Kidney tubule cell (primary cell): ENCODE measurements at places on chromosomes 13 and 19.

DNA sequence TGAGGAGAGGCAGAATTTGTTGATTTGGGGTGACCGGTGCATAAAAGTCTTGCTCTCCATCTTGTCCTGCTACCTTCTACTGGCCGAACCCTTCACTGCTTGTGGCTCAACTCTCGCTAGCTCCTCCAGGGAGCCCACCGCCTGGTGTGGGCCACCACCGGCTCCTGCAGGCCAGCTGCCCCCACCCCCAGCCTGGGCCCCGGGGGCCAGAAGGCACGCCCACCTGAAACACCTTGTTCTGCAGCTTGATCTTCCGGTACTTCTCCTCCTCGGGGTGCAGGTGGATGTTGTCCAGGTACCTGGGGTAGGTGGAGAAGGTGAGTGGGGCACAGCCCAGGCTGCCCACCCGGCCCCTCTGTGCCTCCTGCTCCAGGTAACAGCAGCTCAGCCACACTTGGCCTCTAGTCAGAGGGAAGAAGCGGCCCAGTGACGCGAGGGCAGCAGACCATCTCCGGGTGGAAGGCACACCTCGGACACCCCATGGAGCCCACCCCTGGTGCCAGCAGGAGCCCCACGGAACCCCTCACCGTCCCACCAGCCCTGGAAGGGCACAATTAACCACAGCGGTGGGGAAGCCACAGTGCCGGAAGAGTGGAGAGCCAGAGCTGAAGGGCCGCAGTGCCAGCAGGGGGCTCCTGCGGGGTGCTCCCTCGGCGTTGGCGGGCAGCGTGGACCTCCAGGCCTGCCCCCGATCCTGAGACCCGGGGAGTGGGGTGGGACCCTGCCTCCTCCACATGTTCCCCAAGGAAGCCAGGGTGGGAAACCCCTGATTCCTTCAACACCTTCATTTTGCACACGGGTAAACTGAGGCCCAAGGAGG lies 10.1 kb downstream of the UBXN6 start:
- no peak for DNase-seq

- DNase-seq, result peak; percentile 11
These were observed 9.8 kb upstream of the LGALS16 start for GRCh38 chr19:39645800-39646411.

DNA sequence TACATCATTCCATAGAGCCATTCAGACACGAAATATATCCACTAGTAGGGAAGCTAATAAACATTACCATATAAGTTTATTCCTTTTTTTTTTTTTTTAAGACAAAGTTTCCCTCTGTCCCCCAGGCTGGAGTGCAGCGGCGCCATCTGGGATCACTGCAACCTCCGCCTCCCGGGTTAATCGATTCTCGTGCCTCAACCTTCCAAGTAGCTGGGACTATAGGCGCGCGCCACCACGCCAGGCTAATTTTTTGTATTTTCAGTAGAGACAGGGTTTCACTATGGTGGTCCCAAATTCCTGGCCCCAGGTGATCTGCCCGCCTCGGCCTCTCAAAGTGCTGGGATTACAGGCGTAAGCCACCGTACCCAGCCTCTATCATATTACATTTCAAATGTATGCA lies 612 bp upstream of the ZNF154 start:
- no peak for DNase-seq

GRCh38 chr13:61253105-61253877 lies 162.4 kb downstream of the PCDH20 start:
- DNase-seq, result no peak

DNA sequence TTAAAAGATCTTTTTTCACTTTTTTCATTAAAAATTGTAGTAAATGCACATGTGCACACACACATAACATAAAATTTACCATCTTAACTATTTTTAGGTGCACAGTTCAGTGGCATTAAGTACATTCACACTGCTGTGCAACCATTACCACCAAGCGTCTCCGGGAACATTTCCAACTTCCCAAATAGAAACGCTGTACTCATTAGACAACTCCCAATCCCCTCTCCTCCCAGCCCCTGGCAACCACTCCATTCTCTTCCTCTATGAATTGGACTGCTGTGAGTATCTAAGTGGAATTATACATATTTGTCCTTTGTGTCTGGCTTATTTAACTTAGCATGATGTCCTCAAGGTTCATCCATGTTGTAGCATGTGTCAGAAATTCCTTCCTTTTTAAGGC lies 11.6 kb downstream of the GJB2 start:
- DNase-seq, result no peak

DNA sequence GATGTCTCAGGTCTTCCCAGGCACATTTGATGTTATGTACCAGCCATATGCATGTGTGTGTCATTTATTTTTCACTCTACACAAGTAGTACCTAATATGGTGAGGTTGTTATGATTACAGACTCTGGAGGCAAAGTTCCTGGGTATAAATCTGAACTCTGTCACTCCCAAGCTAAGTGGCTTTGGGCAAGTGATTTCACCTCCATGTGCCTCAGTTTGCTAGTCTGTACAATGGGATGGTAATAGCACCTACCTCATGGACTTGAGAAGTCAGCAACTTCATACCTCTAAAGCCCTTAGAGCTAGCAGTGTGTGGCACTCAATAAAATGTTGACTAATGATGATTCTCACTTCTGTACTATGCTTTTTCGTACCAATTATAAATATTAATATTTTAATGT lies 3.9 kb upstream of the CATSPERG start:
- DNase-seq, result no peak

DNA sequence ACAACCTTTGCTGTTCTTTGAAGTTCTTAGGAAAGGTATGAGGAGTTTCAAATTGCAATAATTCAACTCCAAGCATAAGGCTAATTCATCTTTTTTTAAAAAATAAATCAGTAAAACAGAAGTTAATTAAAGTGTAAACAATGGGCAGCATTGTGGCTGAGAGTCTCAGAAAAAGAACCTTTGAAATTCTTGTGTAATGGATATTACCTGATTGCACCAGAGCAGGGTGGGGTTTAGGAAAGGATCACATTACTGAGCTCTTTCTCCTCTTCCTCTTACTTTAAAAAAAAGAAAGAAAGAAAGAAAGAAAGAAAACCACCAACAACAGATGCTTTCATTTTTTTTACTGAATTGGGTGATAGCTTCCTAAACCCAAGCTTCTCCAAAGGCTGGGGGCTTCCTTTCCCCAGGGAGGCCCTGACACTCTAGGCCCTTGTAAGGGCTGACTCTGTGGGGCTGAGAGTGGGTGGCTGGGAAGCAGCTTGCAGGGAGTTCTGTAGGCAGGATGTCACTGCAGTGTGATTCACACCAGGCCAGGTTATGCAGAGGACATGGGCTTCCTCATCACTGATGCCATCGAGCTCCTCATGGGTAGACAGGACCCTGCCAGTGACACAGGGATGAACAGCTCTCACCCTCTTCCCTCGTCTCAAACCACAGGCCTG lies 564.5 kb downstream of the FGF9 start:
- DNase-seq, result peak; percentile 14
